ENCODE measurements at places on chromosomes 7 and 10. TPM values are rescaled to one million over a fixed set of nuclear protein-coding genes. Genes with fewer than 3 reads are reported as not detected.

The ITPRID1 gene
- total RNA-seq = 1.2 TPM

The HACD1 gene
- 25.0 TPM for total RNA-seq

The SPDYE9 gene
- not detected for total RNA-seq

GRCh38 chr7:50347693-50348092 is 43.2 kb downstream of the IKZF1 start:
- no peak overlapping the region for H3K27ac ChIP-seq
- H3K36me3 ChIP-seq = no peaks in the 10 kb centered on the region
- H3K27me3 ChIP-seq = no peaks in the 10 kb centered on the region
- no peaks in the 10 kb centered on the region for H3K4me1 ChIP-seq
- H3K4me3 ChIP-seq = no peak overlapping the region
- no peak for DNase-seq

DNA sequence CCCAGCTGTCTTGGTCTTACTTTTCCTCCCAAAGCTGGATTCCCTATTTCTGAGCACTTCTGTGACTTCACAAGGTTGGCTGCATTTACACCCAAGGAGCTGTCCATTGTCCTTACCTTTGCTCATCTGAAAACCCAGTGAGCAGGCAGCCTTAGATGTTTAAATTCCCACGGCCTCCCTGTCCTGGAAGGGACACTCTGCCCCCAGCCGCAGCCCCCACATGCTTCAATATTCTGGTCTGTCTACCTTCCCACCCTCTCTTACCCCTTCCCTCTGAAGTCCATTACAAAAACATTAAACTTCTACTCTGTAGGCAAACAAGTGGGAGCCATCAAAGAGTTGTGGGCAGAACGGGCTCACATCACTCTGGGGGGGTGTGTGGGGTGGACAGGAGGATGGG is 73.8 kb upstream of the EFCAB10 start:
- H3K4me1 ChIP-seq = peaks cover 15% of the 10 kb centered on the region
- peaks cover 13% of the 10 kb centered on the region for H3K36me3 ChIP-seq
- no peaks in the 10 kb centered on the region for H3K27me3 ChIP-seq
- DNase-seq = no peak

DNA sequence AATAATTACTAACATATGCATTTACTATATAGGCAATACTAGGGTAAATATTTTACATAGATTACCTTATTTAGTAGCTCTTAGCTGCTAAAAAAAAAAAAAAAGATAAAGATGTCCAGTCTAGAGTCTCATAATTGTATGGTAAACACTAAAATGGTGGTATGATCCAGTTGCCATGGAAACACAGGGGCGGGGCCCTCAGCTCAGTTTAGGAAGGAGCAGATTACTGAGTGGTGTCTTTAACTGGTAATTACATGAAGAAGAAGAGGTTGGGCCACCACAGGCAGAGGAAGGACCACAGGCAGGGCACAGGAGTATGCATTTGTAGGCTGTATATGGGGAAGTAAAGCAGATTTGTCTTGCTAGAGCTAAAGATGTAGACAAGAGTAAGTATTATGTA is 43.7 kb downstream of the ITGB8 start:
- DNase-seq = no peak
- no peak overlapping the region for H3K27ac ChIP-seq
- H3K4me3 ChIP-seq = no peak overlapping the region
- no peaks in the 10 kb centered on the region for H3K27me3 ChIP-seq
- no peaks in the 10 kb centered on the region for H3K4me1 ChIP-seq
- H3K36me3 ChIP-seq = no peaks in the 10 kb centered on the region

GRCh38 chr7:41107330-41107937 is 595.5 kb downstream of the INHBA start:
- H3K4me3 ChIP-seq = no peak overlapping the region
- no peak overlapping the region for H3K27ac ChIP-seq
- H3K36me3 ChIP-seq = no peaks in the 10 kb centered on the region
- no peak for DNase-seq
- H3K4me1 ChIP-seq = no peaks in the 10 kb centered on the region

- H3K27ac ChIP-seq = no peak overlapping the region
- no peak overlapping the region for H3K4me3 ChIP-seq
- no peak for DNase-seq
- H3K36me3 ChIP-seq = 0 out of 2 replicates have a peak, but pooled peaks cover 3% of the 10 kb centered on the region
- no peaks in the 10 kb centered on the region for H3K27me3 ChIP-seq
- H3K4me1 ChIP-seq = no peaks in the 10 kb centered on the region
Measured at GRCh38 chr7:47514818-47515217, 67.1 kb downstream of the TNS3 start.

- DNase-seq = no peak
- no peaks in the 10 kb centered on the region for H3K27me3 ChIP-seq
- H3K4me3 ChIP-seq = no peak overlapping the region
- no peak overlapping the region for H3K27ac ChIP-seq
Measured at GRCh38 chr7:129311429-129311828, 86.6 kb downstream of the AHCYL2 start.

- no peaks in the 10 kb centered on the region for H3K4me1 ChIP-seq
- no peak overlapping the region for H3K4me3 ChIP-seq
- H3K27ac ChIP-seq = no peak overlapping the region
- H3K27me3 ChIP-seq = no peaks in the 10 kb centered on the region
- peaks cover 4% of the 10 kb centered on the region for H3K36me3 ChIP-seq
Measured at GRCh38 chr10:103111918-103112877, 80.9 kb downstream of the NT5C2 start.

GRCh38 chr10:31424473-31424872 is 105.5 kb downstream of the ZEB1 start:
- no peak for DNase-seq
- H3K27ac ChIP-seq = no peak overlapping the region
- H3K27me3 ChIP-seq = no peaks in the 10 kb centered on the region
- H3K36me3 ChIP-seq = no peaks in the 10 kb centered on the region
- no peaks in the 10 kb centered on the region for H3K4me1 ChIP-seq
